ENCODE measurements at places on chromosomes 11 and 22.

DNA sequence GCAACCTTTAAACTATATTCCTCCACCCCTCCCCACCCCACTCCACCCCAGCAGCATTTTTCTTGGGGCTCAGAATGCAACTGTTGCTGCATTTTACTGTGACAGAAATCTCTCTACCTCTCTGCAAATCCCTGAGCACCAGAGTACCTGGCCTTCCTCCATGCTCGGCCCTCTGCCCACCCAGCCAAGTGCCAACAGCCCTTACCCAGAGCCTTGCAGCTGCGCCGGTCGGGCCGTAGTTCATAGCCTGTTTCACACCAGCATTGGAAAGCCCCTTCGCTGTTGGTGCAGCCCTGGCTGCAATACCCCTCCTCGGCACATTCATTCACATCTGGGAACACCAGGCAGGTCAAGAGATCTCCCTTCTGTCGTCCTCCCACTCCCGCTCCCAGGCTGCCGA, 23.4 kb downstream of the LRP4 start:
- DNase-seq: no peak

- no peak for DNase-seq
These were observed 30.9 kb downstream of the LRRC32 start for GRCh38 chr11:76639621-76640020.

GRCh38 chr11:68354148-68354872, 41.9 kb downstream of the LRP5 start:
- DNase-seq: peak; percentile 94

- no peak for DNase-seq
These were observed 70.6 kb upstream of the SEPTIN5 start for GRCh38 chr22:19643448-19644313.

DNA sequence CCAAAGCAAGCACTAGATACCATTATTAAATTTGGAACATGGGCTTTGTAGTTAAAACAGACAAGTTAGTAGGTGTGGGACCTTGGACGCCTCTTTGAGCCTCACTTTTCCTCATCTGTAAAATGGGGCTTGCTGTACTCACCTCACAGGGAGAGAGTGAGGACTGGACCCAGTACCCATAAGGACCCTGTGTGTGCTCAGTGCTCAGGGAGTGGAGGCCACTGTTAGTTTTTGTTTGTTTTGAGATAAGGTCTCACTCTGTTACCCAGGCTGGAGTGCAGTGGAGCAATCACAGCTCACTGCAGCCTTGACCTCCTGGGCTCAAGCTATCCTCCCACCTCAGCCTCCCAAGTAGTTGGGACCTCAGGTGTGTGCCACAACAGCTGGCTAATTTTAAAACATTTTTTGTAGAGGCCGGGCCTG, 8.9 kb downstream of the RAPSN start:
- no peak for DNase-seq

Data from amniotic epithelial cell (primary cell).